Pulmonary artery endothelial cell (primary cell): ENCODE measurements at places on chromosomes 7 and 10.

DNA sequence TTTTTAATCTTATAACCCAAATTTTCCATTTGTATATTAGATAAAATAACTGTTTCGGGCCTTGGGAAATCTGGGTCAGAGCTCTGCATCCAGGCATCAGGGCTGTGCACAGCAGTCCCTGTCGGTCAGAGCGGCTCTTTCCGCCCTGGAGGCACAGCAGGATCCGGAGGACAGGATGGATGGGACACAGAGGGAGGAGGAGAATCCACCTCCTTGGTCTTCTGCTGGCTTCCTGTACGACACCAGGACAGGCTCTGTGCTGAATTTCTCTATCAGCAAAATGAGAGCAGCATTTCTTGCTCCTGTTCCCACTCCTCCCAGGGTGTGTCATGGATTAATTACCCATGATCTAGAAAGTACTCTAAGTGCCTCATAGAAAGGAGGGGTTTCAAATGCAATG lies 254.9 kb downstream of the SKAP2 start:
- DNase-seq: no peak

GRCh38 chr7:124084024-124084423 lies 51.2 kb upstream of the TMEM229A start:
- DNase-seq: peak; percentile 44

DNA sequence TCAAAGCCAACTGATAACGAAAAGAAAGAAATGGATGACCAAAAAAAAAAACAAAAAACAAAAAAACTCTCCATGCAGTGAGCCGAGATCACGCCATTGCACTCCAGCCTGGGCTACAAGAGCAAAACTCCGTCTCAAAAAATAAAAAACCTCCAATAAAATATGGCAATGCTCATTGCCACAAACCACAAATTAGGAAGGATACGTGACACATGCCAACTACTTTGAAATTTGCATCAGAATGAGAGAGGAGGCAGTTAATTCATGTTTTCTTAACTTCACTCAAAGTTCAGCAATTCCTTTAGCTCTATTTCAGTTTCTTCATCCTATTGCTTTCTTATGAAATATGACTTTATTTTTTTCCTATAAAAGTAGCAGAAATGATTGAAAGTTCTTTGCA lies 398.1 kb upstream of the C7orf33 start:
- DNase-seq: no peak

GRCh38 chr7:108452707-108453106 lies 3.5 kb downstream of the NRCAM start:
- no peak for DNase-seq

- DNase-seq: no peak
Observed at GRCh38 chr10:3464760-3465405, 292.3 kb upstream of the PITRM1 start.

- peak; percentile 60 for DNase-seq
Observed at GRCh38 chr10:182441-183201, 47.4 kb downstream of the ZMYND11 start.

DNA sequence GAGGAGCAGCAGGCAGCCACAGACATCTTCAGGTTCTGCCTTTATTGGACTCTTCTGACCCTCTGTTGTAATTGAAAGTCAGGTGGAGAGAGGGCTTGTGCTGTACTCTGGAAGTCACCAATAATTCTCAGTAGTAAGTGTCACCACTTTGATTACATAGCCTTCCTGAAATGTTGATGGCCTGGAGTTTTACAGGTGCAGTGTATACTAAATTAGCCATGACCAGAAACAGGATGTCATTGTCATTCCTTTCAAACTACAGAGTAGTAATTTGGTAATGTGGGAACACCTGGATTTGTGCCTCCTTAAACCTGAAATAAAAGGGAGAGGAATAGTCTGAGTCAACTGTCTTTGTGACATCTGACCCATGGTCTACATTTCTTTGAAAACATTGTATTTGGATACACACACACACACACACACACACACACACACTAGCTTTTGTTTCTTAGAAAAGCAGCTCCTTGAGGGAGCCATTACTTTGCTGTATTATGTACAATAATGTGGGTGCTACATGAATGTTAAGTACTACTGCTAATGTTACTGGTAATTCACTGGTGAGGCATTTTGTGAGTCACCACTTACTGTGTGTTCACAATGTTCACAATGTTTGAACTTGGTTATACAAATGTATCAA lies 19.6 kb downstream of the ARL4A start:
- no peak for DNase-seq

- DNase-seq: no peak
Observed at GRCh38 chr10:103852189-103852711, 3.1 kb downstream of the SH3PXD2A start.
